ENCODE measurements at places on chromosomes 1 and 21. TPM values are rescaled to one million over a fixed set of nuclear protein-coding genes. Genes with fewer than 3 reads are reported as not detected.

UBXN10 gene
- not detected for total RNA-seq

UBL4B gene
- total RNA-seq = not detected

- H3K36me3 ChIP-seq = no peaks in the 10 kb centered on the region
- no peaks in the 10 kb centered on the region for H3K27me3 ChIP-seq
- no peak for DNase-seq
- no peak overlapping the region for H3K4me3 ChIP-seq
- no peaks in the 10 kb centered on the region for H3K4me1 ChIP-seq
Measured at GRCh38 chr1:55781944-55782482, 566.8 kb upstream of the USP24 start.

GJC2 gene
- total RNA-seq = 0.44 TPM

FALEC gene
- total RNA-seq = not detected

DNA sequence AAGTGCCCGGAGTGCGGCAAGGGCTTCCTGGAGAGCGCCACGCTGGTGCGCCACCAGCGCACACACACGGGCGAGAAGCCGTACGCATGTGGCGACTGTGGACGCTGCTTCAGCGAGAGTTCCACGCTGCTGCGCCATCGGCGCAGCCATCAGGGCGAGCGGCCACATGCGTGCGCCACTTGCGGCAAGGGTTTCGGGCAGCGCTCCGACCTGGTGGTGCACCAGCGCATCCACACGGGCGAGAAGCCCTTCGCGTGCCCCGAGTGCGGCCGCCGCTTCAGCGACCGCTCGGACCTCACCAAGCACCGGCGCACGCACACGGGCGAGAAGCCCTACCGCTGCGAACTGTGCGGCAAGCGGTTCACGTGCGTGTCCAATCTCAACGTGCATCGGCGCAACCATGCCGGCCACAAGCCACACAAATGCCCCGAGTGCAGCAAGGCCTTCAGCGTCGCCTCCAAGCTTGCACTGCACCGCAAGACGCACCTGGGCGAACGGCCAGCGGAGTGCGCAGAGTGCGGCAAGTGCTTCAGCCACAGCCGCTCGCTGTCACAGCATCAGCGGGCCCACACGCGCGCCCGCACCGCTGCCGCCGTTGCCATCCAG, 10.0 kb downstream of the ZNF672 start:
- H3K4me3 ChIP-seq = no peak overlapping the region
- H3K27me3 ChIP-seq = no peaks in the 10 kb centered on the region
- DNase-seq = no peak
- H3K27ac ChIP-seq = no peak overlapping the region

MSH4 gene
- 0.15 TPM for total RNA-seq

DNA sequence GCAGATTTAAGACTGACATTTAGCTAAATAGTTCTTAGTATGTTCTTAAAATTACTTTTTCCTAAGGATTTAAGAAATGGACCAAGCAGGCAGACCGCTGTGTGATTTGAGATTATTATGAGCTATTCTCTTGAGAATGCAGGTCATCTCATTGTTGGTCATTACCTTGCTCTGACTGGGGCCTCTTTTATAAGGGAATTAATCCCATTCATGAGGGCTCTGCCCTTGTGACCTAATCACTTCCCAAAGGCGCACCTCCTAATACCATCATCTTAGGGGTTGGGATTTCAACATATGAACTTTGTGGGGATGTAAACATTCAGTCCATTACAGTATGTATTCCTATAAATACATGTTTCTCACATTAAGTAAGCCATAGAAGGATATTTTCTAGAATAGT, 24.2 kb downstream of the OSBPL9 start:
- H3K4me1 ChIP-seq = no peaks in the 10 kb centered on the region
- H3K27ac ChIP-seq = no peak overlapping the region
- H3K36me3 ChIP-seq = no peaks in the 10 kb centered on the region
- H3K4me3 ChIP-seq = no peak overlapping the region
- no peaks in the 10 kb centered on the region for H3K27me3 ChIP-seq
- DNase-seq = no peak

GRCh38 chr1:172809750-172810149, 150.8 kb downstream of the FASLG start:
- H3K27ac ChIP-seq = no peak overlapping the region
- peaks cover 6% of the 10 kb centered on the region for H3K27me3 ChIP-seq
- H3K36me3 ChIP-seq = no peaks in the 10 kb centered on the region
- no peak overlapping the region for H3K4me3 ChIP-seq
- no peak for DNase-seq
- no peaks in the 10 kb centered on the region for H3K4me1 ChIP-seq

DNAI4 gene
- 0.77 TPM for total RNA-seq

NTNG1 gene
- 1.4 TPM for total RNA-seq

GRCh38 chr1:106502659-106503058, 553.8 kb upstream of the PRMT6 start:
- H3K36me3 ChIP-seq = no peaks in the 10 kb centered on the region
- H3K4me3 ChIP-seq = no peak overlapping the region
- no peaks in the 10 kb centered on the region for H3K4me1 ChIP-seq
- H3K27me3 ChIP-seq = no peaks in the 10 kb centered on the region
- no peak overlapping the region for H3K27ac ChIP-seq
- DNase-seq = no peak

XPR1 gene
- 13.4 TPM for total RNA-seq

DNA sequence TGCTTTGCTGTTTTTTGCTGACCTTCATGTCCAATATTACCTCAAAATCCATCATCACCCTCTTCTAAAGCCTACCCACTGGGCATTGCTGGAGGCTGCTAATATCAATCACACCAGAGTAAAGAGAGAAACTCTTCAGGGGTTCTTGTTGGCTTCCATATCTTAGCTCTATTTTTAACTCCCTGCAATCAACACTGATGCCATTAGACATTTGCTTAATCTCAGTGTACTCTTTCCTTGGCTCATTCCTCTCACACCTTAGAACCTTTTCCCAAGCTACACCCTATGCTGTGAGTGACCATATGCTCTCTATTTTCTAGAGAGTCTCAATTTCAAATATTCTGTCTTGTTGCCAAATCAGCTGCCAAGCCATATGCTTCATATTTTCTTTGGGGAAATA, 40.6 kb upstream of the RABGAP1L start:
- no peaks in the 10 kb centered on the region for H3K36me3 ChIP-seq
- no peak overlapping the region for H3K4me3 ChIP-seq
- no peaks in the 10 kb centered on the region for H3K4me1 ChIP-seq
- H3K27me3 ChIP-seq = no peaks in the 10 kb centered on the region
- no peak for DNase-seq
- H3K27ac ChIP-seq = no peak overlapping the region

LAMB3 gene
- total RNA-seq = 0.31 TPM

HES4 gene
- 0.97 TPM for total RNA-seq

- no peaks in the 10 kb centered on the region for H3K27me3 ChIP-seq
- no peak overlapping the region for H3K27ac ChIP-seq
- H3K4me1 ChIP-seq = no peaks in the 10 kb centered on the region
- H3K4me3 ChIP-seq = no peak overlapping the region
Measured at GRCh38 chr1:55244476-55245099, 29.4 kb upstream of the USP24 start.

All from GM12878 (cell line).